ENCODE measurements at places on chromosomes 12 and 14.

DNA sequence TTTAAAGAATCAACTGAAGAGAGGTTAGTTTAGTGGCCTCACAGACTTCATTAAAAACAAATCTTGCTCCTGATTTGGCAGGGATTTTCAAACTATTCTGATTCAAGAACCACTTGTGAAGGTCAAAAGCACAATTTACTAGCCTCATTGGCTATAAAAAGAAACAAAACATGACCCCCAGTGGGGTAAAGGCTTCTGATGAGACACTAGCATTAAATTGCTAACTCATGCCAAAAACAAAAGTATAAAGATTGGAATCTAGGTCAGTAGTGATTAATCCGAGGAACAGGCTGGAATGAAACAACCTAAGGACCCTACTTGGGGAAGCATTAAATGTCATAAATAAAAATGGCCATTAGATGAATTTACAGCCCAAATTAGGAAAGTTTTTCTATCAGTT, 312.3 kb downstream of the PAWR start:
- DNase-seq, result peak; percentile 10

DNA sequence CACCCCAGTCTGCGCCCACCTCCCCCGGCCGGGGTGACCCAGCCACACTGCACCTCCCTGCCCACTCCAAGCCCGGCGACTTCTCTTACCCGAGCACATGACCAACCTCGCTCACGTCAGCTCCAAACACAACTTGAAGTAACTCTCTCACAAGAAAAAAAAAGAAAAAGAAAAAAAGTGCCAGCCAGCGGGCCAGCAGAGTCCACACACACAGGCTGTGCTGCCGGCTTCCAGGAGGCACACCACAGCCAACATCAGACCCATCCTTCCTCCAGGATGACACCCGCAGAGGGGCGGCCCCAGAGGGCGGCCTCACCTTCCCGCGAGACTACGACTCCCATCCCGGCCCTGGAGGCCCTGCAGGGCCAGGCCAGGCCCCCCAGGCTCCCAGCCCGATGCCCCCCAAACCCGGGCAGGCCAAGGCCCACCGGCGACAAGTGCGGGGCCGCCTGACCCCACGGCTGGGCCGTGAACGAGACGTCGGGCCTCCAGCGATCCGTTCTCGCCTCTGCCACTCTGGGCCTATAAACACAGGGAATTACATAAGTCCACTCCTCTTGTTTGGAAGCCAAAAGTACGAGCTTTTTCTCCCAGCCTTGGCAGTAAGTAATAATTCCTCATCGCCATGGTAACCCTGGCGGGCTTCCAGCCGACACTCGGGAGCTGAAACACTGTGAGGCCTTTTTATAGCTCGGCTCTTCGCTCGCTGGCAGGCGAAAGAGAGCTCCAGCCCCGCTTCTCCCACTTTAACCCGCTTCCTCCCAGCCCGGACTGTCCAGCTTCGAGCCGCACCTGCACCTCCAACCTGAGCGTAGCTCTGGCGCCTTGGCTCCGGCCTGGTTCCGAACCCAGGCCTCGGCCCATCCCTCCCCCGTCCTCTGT, 49.1 kb downstream of the NCOR2 start:
- DNase-seq, result peak; percentile 100

GRCh38 chr12:53353257-53353655, 17.1 kb upstream of the SP7 start:
- no peak for DNase-seq

- DNase-seq, result no peak
Measured at GRCh38 chr12:131118371-131118770, 164.7 kb downstream of the ADGRD1 start.

GRCh38 chr12:71338933-71339332, 100.7 kb upstream of the LGR5 start:
- no peak for DNase-seq

DNA sequence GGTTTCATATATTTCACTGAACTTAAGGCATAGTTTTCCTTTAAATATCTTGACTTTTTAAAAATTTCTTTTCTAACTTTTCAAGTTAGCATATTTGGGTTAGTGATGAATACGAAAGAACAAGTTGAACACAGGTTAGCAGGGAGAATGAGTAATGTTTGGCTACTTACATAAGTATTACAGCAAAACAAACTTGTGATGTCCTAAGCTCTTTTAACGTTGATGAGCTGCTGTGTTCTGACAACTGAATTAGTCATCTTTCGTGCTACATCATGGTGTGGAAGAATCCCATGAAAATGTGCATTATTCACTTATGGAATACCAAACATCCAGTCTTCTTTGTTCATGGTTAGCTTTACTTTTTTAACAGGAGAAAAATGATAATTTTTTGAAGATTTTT, 36.3 kb upstream of the PDZRN4 start:
- no peak for DNase-seq

GRCh38 chr14:51540364-51540763, 111.3 kb upstream of the FRMD6 start:
- DNase-seq, result no peak

- no peak for DNase-seq
Measured at GRCh38 chr14:66501592-66501991, 6.4 kb upstream of the GPHN start.

DNA sequence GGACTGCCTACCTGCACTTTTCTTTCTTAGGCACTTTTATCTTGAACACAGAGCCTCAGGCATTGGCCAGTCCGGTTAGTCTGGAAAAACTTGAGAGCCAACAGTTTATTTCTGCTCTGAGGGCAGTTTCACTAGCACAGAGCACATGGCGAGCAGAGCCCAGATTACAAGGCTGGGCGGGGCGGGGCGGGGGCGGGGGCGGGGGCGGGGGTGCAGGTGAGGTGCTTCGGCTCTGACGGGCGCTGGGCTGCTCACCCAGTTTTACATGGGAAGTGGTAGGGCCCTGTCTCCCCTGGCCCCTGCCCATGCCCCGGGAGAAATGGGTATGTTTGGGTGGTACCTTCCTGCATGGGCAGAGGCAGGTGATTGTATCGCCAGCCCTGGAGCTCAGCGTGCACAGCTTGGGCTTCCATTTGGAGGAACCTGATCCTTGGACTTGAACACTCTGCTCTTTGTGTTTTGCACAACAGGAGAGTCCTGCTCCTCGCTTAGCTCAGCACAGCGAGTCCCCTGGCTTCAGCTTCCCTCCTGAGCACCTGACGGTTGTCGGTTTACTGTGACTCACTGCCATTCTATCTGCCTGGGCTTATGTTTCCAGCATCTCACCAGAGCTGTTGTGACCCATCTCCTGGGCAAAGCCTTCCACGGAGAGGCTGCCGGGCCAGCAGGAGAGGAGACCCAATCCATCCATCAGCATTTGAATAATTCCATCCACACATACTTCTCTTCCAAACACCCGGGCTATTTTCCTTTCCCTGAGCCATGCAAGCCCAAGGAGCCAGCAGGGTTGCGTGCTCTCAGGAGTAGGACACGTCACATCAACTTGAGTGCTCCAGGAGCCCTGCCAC, 108.5 kb downstream of the ARF6 start:
- DNase-seq, result peak; percentile 83

- DNase-seq, result peak; percentile 61
Measured at GRCh38 chr12:87270919-87271318, 758.3 kb downstream of the C12orf50 start.

- DNase-seq, result no peak
Measured at GRCh38 chr14:105030194-105030593, 9.3 kb upstream of the CDCA4 start.

- DNase-seq, result no peak
Measured at GRCh38 chr12:94749890-94750289, 99.5 kb upstream of the TMCC3 start.

GRCh38 chr12:111578276-111578970, 20.7 kb downstream of the ATXN2 start:
- DNase-seq, result peak; percentile 71
